ENCODE measurements at places on chromosomes 4 and X. TPM values are rescaled to one million over a fixed set of nuclear protein-coding genes. Genes with fewer than 3 reads are reported as not detected.

The USO1 gene
- polyA plus RNA-seq: 74.9 TPM

GRCh38 chr4:86947501-86948120, 12.8 kb downstream of the AFF1 start:
- no peak for DNase-seq

GRCh38 chr4:110897784-110898183, 274.9 kb upstream of the PITX2 start:
- DNase-seq: no peak

The RHOXF2B gene
- 0.21 TPM for polyA plus RNA-seq

GRCh38 chrX:23344238-23344903, 9.7 kb downstream of the PTCHD1 start:
- DNase-seq: no peak

GRCh38 chr4:154035341-154035740, 246.5 kb upstream of the SFRP2 start:
- DNase-seq: no peak

GRCh38 chrX:29528281-29528680, 687.1 kb upstream of the MAGEB2 start:
- DNase-seq: no peak

GRCh38 chr4:137762591-137762990, 230.3 kb upstream of the PCDH18 start:
- DNase-seq: no peak

- no peak for DNase-seq
Observed at GRCh38 chrX:105323928-105324327, 103.4 kb upstream of the TEX13A start.

DNA sequence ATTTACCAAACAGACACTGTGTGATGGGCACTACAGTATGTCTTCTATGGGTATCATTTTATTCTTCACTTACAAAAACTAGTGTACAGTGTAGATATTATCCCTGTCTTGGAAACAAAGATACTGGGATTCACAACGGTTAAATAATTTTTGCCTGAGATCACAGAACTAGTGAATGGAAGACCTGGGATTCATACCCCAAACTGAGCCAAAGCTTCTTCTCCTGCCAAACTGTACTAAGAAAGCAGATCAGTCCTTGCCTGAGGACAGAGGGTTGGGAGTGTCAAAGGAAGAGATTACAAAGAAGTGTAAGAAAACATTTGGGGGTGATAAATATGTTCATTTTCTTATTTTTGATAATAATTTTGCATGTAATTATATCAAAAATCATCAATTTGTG, 43.1 kb downstream of the PPA2 start:
- DNase-seq: no peak

The DOCK11 gene
- 18.8 TPM for polyA plus RNA-seq

All from renal pelvis (tissue), 12 donors.